Activated naive CD4-positive, alpha-beta T cell (primary cell): ENCODE measurements at places on chromosomes 3 and 15.

- no peak for DNase-seq
These were observed 4.1 kb upstream of the UNC13C start for GRCh38 chr15:53974121-53974520.

DNA sequence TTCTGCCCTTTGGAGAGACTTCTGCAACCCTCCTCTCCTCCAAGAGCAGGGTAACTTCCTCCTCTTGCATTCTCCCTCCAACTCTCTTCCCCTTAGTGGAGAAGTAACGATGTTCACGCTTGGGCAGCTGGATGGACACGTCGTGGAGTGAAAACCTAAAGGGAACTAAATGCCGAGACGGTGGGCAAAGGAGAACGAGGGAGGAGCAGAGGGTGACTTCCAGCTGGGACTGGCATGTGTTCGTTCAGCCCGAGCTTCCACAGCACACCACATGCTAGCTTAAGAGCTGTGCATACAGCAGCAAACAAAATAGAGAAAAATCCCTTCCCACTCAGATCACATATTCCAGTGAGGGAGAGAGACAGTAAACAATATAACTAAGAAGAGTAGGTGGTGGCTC, 179.8 kb downstream of the SLCO3A1 start:
- no peak for DNase-seq

DNA sequence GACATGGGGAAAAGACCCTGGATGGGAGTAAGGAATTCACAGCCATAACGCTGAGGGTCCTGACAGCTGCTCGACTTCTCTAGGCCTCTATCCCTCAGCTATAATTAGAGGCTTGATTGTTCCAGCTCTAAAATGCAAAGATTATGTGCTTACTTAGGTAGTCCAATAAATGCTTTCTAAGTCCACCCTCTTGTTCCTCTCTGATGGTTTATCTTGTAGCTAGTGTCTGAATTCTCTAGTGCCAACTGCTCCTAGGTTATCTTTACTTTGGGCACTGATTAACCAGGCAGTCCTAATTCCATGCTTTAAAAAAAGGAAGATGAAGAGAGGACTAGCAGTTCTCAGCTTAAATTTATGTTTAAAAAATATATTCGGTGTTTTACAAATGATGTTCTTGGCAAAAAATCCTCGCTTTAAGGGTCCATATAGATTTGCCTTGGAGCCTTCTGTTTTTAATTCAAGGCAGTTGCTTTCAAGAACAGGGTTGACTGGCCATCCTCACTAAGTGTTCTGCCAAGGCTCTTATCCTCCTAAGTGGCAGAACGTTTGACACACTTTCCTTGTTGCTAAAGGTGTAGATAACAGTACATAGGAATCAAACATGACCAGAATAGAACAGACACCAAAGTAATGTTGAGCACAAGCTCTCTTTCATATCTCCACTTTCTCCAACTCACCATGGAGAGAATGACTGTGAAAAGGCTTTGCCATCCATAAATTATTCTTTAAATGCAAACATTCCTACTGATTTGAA, 60.6 kb downstream of the THRB start:
- DNase-seq = no peak

DNA sequence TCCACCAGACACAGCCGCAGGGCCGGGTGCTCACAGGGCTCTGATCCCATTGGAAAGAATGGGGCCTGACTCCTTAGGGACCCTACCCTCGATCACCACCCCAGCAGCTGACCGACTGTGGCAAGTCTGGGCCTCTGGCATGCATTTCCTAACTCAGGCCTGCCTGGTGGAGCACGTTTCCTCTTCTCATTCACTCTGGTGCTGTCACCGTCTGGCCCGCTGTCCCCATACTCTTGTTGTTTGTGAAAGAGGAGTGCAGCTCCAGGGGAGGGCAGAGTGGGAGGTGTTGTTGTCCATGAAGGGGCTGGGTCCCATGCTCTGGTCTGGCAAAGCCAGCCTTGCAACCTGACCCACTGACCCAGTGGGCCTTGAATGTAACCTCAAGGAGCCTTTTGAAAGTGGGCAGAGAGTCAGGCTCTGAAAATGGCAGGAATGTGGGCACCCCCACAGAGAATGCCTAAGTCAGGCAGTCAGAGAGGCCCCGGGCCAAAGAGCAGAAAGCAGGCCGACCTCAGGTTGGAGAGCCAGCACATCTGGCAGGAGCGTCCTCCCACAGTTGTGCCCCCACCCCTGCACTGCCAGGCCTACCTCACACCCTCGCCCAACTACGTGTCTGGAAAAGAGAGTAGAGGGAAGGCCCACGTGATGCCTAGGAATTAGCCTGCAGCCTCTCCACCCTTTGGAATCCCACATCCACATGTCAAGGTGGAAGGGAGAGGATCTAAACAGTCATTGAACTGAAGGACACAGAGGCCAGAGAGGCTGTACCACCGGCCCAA, 10.9 kb downstream of the SEMA7A start:
- no peak for DNase-seq

DNA sequence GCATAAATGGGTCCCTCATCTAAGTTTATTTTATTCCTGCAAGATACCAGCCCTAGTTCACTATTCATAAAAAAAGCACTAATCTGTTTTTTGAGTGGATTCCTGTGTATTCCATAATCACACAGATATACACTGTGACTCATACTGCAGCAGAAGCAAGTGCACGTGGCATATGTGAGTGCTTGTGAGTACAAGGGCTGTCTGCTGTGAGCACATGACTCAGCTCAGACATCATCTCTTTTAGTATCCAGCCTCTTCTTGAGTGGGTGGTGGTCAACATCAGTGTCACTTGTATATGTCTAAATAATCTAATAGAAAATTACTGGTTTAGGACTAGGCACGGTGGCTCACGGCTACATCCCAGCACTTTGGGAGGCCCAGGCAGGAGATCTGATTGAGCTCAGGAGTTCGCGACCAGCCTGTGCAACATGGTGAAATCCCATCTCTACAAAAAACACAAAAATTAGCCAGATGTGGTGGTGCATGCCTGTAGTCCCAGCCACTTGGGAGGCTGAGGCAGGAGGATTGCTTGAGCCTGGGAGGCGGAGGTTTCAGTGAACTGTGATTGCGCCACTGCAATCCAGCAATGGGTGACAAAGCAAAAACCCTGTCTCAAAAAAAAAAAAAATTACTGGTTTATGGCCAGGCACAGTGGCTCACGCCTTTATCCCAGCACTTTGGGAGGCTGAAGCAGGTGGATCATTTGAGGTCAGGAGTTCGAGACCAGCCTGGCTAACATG, 49.8 kb downstream of the NIPA2 start:
- no peak for DNase-seq

GRCh38 chr15:72503147-72503546, 29.0 kb downstream of the ARIH1 start:
- no peak for DNase-seq

GRCh38 chr3:25854214-25854613, 64.3 kb downstream of the OXSM start:
- no peak for DNase-seq

DNA sequence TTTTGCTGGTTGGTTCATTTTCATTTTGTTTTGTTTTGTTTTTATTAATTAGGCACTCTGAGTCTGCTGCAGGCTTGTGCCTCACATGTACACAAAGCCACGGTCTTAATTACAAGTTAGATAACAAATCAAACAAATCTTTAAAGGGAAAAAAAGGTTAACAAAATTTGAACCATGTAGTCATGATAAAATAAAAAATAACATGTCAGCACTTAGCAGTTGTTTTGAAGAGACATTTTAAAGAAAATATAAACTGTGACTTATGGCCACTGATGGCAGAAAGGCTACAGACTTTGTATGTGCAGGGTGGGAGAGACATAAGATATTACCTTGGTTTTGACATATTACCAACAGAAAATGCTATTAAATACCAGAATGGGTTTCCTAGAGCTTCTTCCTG, 1035.4 kb downstream of the TUSC7 start:
- no peak for DNase-seq

DNA sequence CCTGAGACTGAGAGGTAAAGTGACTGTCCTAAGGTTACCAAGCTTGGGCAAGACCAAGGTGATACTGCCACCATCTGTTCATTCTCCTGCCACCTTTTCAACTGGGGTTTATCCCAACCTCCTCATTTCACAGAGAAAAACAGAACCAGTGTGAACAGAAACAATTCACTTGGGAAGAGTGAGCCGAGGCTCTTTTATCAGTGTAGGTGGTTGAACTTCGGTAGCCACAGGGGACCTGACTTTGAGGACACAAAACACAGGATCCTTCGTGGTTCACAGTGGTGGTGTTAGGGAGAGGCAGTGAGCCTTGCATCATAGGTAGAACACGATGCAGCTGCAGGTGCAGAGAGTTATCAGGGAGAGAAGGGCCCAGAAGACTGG, 72.8 kb upstream of the ICE2 start:
- no peak for DNase-seq

DNA sequence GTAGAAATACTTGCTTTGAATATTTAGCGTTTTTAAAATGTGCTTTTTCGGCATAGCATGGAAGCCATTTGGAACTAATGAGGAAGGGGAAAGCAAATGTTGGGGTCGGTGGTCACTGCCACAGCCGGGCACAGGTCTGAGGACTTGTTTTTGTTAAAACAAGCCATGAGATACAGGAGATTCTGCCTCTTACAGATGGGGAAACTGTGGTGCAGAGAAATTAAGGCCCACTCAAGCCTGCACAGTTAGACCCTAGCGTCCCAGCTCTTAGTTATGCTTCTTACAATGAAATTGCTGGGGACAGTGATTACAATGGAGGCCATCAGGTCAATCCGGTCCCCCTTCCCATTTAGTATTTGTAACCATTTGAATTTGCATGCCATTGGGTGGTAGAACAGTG, 2.5 kb upstream of the GPR171 start:
- DNase-seq = no peak

- no peak for DNase-seq
These were observed 352.0 kb downstream of the GAP43 start for GRCh38 chr3:115975353-115975752.

- DNase-seq = no peak
These were observed 231.4 kb downstream of the OPA1 start for GRCh38 chr3:193824365-193824764.

DNA sequence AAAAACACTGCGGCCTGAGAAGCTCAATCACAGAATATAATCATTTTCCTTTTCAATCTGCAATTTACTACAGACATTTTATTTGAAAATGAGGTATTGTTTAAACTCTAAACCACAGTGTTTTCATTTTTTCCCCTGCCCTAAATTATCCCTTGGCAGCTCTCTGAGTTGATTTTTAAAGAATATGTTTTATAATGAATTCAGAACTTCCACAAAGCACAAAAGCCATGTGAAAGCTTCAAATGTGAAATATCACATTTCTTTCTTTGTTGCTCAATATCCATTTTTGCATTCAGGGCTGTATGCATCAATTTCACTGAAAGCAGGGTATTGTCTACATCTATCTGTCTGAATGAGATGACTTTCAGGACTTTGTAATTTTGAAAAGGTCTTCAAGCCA, 813.6 kb upstream of the ALCAM start:
- no peak for DNase-seq
